Tibial nerve (tissue), 4 donors: ENCODE measurements at places on chromosomes 4 and X. TPM values are rescaled to one million over a fixed set of nuclear protein-coding genes. Genes with fewer than 3 reads are reported as not detected.

DNA sequence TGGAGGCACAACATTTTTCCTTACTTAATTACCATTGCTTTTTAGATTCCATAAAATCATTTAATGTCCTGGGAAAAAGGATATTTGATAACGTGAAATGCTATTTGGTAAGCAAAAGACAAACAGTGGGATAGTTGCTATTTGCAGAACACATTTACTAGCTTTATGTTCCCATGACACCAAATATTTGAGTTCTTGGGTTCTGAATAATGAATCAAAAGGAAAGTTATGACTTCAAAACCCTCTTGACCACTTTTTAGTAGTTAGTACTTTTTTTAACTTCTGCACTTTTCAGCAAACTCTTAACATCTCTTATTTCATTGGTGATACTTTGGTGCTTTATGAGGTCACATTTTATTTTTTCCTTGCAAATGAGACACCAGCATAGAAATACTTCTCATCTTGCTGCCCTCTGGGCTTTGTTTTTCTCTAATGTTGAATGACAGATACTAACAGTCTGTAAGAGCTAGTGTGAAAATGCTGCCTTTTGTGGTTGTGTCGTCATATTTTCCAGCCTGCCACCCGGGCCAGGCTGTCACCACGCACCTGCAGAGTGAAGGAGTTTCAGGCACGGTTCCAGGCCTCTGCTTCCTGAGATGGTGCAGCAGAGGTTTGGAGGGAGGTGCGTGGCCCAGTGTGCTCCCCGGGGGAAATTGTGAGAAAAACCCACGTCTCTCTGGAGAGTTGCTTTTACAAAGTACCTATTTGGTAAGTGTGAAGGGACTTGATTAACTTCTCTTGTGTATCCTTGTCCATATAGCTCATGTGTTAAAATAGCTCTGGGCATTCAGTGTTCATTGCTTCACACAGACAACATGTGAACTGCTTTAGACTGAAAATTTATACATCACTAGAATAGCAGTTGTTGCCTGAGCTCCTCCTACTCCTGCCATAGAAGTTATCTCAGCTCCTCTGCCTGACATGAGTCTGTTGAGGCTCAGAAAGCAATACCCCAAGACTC lies 34.7 kb downstream of the MSL3 start:
- no peaks in the 10 kb centered on the region for H3K27me3 ChIP-seq
- H3K4me3 ChIP-seq, result no peak overlapping the region
- no peak overlapping the region for H3K27ac ChIP-seq
- H3K4me1 ChIP-seq, result no peaks in the 10 kb centered on the region
- no peak for DNase-seq

DNA sequence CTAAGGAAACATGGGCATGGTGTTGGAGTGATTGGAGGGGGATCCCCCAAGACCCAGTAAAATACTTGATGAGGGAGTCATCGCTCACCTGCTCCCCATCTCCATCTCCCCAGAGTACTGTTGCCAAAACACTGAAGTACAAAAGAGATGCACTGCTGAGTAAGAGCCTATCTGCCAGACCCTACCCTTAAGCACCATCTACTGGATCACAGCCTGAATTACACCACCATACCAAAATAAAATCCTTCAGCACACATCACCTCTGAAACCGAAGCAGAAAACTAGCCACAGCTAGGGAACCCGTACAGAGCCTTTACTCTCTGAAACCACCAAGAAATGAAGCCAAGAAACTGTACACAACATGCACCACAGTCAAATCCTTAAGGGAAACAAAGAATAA lies 466.3 kb upstream of the ACTRT1 start:
- DNase-seq, result no peak
- no peak overlapping the region for H3K27ac ChIP-seq
- no peaks in the 10 kb centered on the region for H3K36me3 ChIP-seq
- H3K4me3 ChIP-seq, result no peak overlapping the region

DNA sequence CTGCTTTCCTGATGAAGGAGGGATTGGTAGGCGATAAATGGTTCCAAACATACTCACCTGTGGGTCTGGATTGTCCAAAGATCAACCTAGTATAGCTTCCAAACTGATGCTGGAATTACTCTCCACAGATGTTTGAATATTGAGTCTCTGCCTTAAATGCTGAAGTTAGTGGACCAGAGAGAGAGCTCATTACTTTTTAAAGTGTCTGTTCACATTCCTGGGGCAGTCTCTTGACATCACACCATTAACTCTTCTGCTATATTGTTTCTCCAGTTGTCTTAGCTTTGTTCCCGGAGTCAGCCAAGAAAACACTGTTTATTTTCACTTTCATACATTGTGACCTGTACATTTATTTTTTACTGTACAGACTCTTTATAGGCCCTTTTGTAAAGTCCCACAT lies 35.4 kb downstream of the ARHGEF38 start:
- DNase-seq, result no peak
- no peaks in the 10 kb centered on the region for H3K36me3 ChIP-seq
- no peaks in the 10 kb centered on the region for H3K27me3 ChIP-seq
- H3K27ac ChIP-seq, result no peak overlapping the region
- H3K4me1 ChIP-seq, result no peaks in the 10 kb centered on the region

GRCh38 chrX:39576041-39576872 lies 521.5 kb downstream of the BCOR start:
- no peak overlapping the region for H3K4me3 ChIP-seq
- DNase-seq, result no peak
- H3K4me1 ChIP-seq, result peaks cover 6% of the 10 kb centered on the region
- H3K27me3 ChIP-seq, result no peaks in the 10 kb centered on the region
- H3K27ac ChIP-seq, result no peak overlapping the region

DNA sequence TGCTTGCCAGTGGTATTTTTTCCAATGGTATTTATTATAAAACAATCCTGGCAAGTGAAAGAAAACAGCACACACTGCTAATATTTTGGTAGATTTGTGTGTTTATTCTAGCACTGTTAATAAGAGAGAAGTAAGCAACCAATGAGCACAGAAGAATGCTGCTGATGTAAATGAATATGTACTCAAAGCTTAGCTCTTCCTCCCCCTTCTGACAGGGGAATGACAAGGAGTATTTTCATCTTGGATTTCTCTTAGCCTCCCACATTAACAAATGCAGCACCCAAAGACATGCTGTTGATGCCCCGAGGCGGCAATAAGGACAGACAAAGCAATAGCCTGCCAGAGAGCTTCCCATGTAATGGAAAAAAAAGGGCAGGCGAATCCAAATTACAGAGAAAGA lies 18.6 kb downstream of the ARHGAP6 start:
- no peak overlapping the region for H3K4me3 ChIP-seq
- no peaks in the 10 kb centered on the region for H3K27me3 ChIP-seq
- DNase-seq, result no peak

DNA sequence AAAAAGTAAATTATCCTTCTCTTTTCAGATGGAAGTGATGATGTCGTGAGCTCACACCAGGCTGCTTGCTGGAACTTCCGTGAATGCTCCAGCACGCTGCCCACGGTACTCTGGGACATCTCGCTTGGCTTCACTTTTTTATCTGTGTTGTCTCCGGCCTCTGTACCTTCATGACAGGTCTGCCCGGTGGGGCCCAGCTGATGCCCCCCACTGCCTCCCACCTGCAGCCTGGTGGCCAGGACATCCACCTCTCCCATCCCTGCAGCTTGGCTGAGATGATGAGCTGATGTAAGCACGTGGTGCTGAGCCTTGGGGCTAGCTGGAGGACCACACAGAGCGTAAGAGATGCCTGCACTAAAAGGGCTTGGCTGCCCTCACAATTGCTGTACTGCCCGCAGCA lies 59.0 kb upstream of the HELT start:
- H3K27ac ChIP-seq, result no peak overlapping the region
- H3K27me3 ChIP-seq, result no peaks in the 10 kb centered on the region
- DNase-seq, result no peak
- H3K4me1 ChIP-seq, result no peaks in the 10 kb centered on the region

GRCh38 chr4:15894393-15894792 lies 44.1 kb downstream of the FGFBP1 start:
- H3K27ac ChIP-seq, result no peak overlapping the region
- no peak overlapping the region for H3K4me3 ChIP-seq
- H3K36me3 ChIP-seq, result no peaks in the 10 kb centered on the region
- H3K4me1 ChIP-seq, result no peaks in the 10 kb centered on the region
- no peaks in the 10 kb centered on the region for H3K27me3 ChIP-seq

The CASP3 gene
- total RNA-seq, result 9.8 TPM

DNA sequence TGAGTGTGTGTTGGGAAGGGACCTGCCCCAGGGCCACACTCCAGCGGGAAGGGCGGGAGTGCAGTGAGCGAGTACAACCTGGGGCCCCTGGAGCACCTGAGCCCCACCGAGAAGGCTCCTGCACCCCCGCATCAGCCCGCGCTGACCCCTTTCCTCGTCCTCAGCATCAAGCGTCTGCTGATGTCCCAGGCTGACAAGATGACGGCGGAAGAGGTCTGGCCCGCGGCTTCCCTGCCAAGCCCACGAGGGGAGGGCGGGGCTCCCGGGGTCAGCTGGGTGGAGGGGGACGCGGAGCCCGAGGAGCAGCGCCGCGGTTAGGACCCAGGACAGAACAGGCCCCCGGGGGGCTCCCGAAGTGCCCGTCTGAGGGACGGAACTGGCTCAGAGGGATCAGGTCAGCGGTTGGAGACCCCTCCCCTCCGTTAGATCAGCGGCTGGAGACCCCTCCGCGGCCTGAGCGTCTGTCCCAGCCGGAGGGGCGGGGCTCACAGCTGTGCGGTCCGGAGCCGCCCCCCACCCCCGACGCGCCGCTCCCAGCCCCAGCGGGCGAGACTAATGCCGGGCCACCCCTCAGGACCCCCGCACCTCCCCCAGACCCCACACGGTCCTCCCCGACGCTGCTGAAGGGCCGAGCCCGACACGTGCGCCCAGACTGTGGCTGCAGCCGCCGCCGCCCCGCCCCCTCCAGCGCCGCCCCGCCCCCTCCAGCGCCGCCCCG lies 6.7 kb downstream of the MYL5 start:
- peak overlapping the region; percentile 26 for H3K27ac ChIP-seq
- no peak for DNase-seq
- H3K27me3 ChIP-seq, result no peaks in the 10 kb centered on the region
- no peaks in the 10 kb centered on the region for H3K36me3 ChIP-seq
- H3K4me1 ChIP-seq, result peaks cover 8% of the 10 kb centered on the region
- peak overlapping the region; percentile 56 for H3K4me3 ChIP-seq

The GPRASP2 gene
- total RNA-seq, result 6.5 TPM

- H3K27ac ChIP-seq, result no peak overlapping the region
- H3K36me3 ChIP-seq, result peaks cover 18% of the 10 kb centered on the region
- no peak overlapping the region for H3K4me3 ChIP-seq
- H3K27me3 ChIP-seq, result no peaks in the 10 kb centered on the region
- no peak for DNase-seq
Observed at GRCh38 chr4:153269218-153269990, 65.2 kb downstream of the TRIM2 start.

The ASB5 gene
- total RNA-seq, result not detected

GRCh38 chr4:101724093-101724492 lies 66.4 kb upstream of the BANK1 start:
- DNase-seq, result no peak
- H3K36me3 ChIP-seq, result no peaks in the 10 kb centered on the region
- no peak overlapping the region for H3K4me3 ChIP-seq
- H3K27me3 ChIP-seq, result no peaks in the 10 kb centered on the region
- no peak overlapping the region for H3K27ac ChIP-seq
- no peaks in the 10 kb centered on the region for H3K4me1 ChIP-seq

The PAK3 gene
- 28.8 TPM for total RNA-seq

- H3K4me1 ChIP-seq, result no peaks in the 10 kb centered on the region
- H3K4me3 ChIP-seq, result no peak overlapping the region
- peaks cover 16% of the 10 kb centered on the region for H3K27me3 ChIP-seq
- no peaks in the 10 kb centered on the region for H3K36me3 ChIP-seq
- no peak for DNase-seq
Observed at GRCh38 chrX:119763836-119764387, 5.5 kb downstream of the SOWAHD start.

GRCh38 chrX:129540068-129540653 lies at the start of gene OCRL:
TSS of gene OCRL (plus strand) at chrX:129540259. CDS start at chrX:129540440, 181 bp downstream.
- no peaks in the 10 kb centered on the region for H3K36me3 ChIP-seq
- DNase-seq, result peak; percentile 35
- H3K4me1 ChIP-seq, result peaks cover 13% of the 10 kb centered on the region
- peak within 1 kb of the TSS; percentile 55 for H3K4me3 ChIP-seq
- H3K27ac ChIP-seq, result peak within 1 kb of the TSS; percentile 81

The TLL1 gene
- 20.4 TPM for total RNA-seq

The WFS1 gene
- total RNA-seq, result 58.4 TPM

- H3K27me3 ChIP-seq, result no peaks in the 10 kb centered on the region
- no peaks in the 10 kb centered on the region for H3K4me1 ChIP-seq
- H3K36me3 ChIP-seq, result no peaks in the 10 kb centered on the region
- no peak overlapping the region for H3K27ac ChIP-seq
- no peak for DNase-seq
Observed at GRCh38 chr4:161252520-161253141, 911.2 kb downstream of the FSTL5 start.

- no peaks in the 10 kb centered on the region for H3K27me3 ChIP-seq
- no peaks in the 10 kb centered on the region for H3K4me1 ChIP-seq
- H3K36me3 ChIP-seq, result no peaks in the 10 kb centered on the region
- no peak overlapping the region for H3K4me3 ChIP-seq
- peak; percentile 7 for DNase-seq
- H3K27ac ChIP-seq, result no peak overlapping the region
Observed at GRCh38 chrX:105190252-105190853, 30.1 kb downstream of the TEX13A start.

The DAPP1 gene
- 4.2 TPM for total RNA-seq

GRCh38 chr4:152290366-152290921 lies 245.4 kb downstream of the FBXW7 start:
- no peak for DNase-seq
- no peaks in the 10 kb centered on the region for H3K36me3 ChIP-seq
- no peak overlapping the region for H3K4me3 ChIP-seq
- H3K27me3 ChIP-seq, result no peaks in the 10 kb centered on the region
- H3K4me1 ChIP-seq, result no peaks in the 10 kb centered on the region
- no peak overlapping the region for H3K27ac ChIP-seq

GRCh38 chr4:8303485-8304281 lies 34.1 kb downstream of the HTRA3 start:
- no peak for DNase-seq
- no peaks in the 10 kb centered on the region for H3K27me3 ChIP-seq
- no peaks in the 10 kb centered on the region for H3K36me3 ChIP-seq

DNA sequence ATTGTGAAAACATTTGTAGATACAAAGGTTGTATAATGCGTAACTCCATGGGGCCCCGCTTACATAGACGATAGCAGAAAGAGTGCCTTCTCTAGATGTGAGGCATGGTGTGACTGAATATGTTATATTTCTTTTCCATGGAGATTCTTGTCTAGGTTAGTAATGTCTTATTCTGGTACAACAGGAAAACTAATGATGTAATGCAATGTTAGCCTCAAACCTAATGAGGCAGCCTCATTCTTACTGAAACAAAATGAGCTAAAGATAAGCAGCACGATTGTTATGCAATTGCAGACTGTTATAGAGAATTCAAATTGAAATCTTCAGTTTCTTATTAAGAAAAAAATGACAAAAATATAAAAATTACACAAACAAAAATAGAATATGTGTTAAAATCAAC lies 171.1 kb upstream of the ANKRD50 start:
- no peak overlapping the region for H3K27ac ChIP-seq
- DNase-seq, result no peak
- H3K4me3 ChIP-seq, result no peak overlapping the region
- no peaks in the 10 kb centered on the region for H3K4me1 ChIP-seq
- no peaks in the 10 kb centered on the region for H3K36me3 ChIP-seq

The LAMP2 gene
- 110 TPM for total RNA-seq

- no peaks in the 10 kb centered on the region for H3K27me3 ChIP-seq
- no peak overlapping the region for H3K27ac ChIP-seq
- no peak overlapping the region for H3K4me3 ChIP-seq
- H3K36me3 ChIP-seq, result no peaks in the 10 kb centered on the region
- no peak for DNase-seq
Observed at GRCh38 chrX:83845397-83845796, 15.5 kb upstream of the CYLC1 start.
